ENCODE measurements at places on chromosomes 5 and 9.

GRCh38 chr5:27548484-27548883 lies 510.1 kb upstream of the CDH9 start:
- DNase-seq: no peak

- no peak for DNase-seq
Observed at GRCh38 chr9:125479846-125480615, 218.4 kb downstream of the GAPVD1 start.

DNA sequence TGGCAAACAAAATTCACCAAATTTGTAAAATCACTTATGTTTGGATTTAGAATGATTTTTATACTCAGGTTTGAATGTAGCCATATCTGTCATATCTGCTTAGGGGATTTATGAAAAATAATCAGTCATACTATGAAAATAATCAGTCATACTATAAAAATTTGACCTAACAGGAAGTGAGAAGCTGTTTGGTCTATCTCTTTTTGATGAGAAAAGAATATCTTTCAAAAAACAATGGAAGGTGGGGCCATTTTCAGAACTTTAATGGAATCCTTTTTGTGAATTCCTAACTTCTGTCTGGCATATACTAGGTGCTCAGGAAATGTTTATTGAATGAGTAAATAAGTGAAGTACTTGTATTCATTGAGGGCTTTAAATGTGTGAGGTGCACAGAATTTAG lies 70.1 kb downstream of the CWC27 start:
- no peak for DNase-seq

DNA sequence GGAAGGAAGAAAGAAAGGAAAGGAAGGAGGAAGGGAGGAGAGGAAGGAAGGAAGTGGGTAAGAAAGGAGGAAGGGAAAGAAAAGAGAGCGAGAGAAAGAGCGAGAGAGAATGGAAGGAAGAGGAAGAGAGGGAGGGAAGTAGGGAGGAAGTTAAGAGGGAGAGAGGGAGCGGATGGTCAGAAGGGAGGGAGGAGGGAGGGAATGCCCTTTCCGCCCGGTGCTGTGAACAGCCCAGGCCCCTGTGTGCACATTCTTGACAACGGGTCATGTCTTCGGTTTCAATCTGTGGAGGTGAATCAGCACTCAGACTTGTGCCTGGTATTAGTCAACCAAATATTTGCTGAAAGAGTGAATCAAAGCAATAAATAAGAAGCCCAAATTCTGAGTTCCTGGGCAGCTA lies 39.2 kb downstream of the PRUNE2 start:
- DNase-seq: no peak

GRCh38 chr9:86354818-86355309 lies 654 bp upstream of the TUT7 start:
- DNase-seq: no peak
